Hippocampal formation (tissue), 2 donors: ENCODE measurements at places on chromosomes 1 and 21.

DNA sequence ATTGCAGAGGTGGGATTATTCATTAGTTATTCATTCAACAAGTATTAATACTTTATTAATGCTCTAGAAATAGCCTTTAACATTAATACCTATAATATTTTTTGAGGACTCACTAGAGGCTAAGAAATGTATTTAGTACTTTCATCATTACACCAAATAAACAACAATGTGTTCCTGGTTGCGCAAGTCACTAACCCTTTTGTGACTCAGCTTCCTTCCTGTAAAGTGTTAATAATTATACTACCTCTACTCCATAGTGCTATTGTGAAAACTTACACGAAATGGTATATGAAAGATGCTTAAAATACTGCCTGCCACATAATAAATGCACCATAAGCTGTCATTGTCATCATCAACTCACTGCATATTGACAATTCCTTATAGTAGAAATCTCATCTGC lies 431.0 kb downstream of the DPYD start:
- DNase-seq: no peak

DNA sequence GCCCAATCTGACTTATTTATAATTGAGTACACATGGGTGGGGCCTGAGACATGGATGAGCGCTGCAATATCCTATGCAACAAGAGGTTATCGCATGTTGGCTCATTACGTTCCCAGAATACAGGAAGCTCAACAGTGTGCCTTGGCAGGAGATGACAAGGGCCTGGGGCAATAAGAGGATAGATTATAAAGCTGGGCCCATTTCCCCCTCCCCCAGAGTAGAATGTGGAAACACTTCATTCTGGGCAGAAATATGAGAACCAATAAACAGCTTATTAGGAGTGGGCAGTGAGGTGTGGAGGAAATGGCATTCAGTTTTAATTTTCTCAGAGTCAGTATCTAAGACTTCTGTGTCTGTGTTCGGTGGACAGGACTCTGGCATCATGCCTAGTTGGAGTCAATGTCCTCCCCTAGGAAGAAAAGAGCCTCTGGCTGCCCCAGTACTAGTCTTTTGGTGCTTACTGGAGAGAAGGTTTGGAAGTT lies 92.8 kb downstream of the PIK3R3 start:
- DNase-seq: no peak

DNA sequence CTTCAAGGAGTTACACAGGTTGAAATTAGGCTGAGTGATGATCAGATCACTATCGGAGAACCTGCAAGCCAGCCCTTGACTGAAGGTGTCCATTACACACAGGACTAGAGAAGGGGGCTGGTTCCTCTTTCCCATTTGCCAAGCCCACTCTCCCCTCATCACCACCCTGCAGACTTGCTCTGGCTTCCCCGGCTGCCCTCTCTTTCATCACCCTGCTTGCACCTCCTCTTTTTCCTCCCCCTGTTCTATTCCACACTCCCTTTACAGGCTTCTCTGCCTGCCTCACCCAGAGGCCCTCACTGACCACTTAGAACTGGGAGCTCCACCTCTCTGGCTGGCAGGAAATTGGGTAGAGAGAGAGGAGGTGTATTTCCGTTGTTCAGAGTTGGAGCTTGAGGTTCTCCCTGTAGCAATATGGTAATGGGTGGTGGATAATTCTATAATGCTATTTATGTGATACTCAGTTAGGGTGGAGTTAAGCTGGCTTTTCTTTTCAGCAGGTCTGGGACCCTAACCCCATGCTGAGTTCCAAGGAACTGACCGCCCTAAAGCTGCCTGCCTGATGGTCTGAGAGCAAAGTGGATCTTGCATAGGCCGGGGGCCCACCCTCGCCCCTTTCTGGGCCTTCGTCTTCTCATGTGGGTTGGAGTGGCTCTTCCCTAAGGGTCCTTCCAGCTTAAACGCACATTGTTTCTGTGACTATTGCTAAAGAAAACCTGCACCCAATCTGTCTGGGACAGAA lies 111.8 kb upstream of the ADAR start:
- DNase-seq: no peak

DNA sequence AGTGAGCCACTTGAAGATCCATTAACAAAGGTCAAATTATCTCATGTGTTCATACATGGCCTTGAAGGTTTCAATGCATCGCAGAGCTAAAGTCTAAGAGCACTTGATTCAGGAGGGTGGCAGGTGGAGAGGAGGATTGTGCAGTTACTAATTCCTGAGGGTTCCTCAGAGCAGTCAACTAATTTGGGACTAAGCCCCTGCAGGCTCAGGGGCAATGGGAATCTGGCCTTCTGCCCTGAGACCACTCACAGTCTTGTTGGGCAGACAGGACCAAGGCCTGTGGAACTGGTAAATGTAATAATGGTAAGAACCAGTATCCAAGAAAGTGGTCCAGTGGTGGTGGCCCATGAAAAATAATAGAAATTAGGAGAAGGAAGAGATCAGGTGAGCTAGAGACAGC lies 127.4 kb upstream of the HMGB4 start:
- DNase-seq: no peak

- DNase-seq: no peak
Observed at GRCh38 chr1:204419064-204419403, 7.4 kb upstream of the PPP1R15B start.

DNA sequence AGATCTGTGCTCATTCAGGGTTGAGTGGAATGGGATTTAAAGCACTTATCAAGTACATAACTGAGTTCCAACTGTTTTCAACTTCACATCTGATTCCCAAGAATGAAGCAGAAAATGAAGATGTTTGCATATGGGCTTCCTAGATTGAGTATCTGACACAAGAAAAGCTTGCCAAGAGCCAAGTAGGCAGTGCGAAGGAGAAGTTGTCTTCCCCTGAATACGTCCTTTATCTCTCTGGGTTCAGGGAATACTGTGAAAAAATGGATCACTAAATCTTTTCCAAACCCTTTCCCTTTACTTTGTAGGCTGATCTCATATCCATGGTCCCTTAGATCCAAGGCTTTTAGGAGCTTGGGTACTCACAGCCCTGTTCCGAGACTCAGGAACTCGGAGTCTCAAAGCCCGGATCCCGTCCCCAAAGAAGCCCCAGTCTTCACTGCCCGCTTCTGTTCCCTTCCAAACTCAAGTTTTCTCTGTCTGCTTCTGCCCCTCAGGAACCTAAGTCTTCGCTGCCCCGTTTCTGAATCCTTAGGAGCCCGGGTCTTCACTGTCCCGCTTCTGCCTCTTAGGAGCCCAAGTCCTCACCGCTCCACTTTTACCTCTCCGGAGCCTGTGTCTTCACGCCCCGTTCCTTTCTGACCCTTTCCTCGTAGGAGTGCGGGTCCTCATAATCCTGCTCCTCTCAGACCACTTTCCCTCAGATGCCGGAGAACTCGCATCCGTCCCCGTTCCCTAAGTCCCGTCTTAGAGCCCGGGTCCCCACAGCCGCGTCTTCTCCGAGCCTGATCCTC lies 616 bp downstream of the TAF12 start:
- no peak for DNase-seq

DNA sequence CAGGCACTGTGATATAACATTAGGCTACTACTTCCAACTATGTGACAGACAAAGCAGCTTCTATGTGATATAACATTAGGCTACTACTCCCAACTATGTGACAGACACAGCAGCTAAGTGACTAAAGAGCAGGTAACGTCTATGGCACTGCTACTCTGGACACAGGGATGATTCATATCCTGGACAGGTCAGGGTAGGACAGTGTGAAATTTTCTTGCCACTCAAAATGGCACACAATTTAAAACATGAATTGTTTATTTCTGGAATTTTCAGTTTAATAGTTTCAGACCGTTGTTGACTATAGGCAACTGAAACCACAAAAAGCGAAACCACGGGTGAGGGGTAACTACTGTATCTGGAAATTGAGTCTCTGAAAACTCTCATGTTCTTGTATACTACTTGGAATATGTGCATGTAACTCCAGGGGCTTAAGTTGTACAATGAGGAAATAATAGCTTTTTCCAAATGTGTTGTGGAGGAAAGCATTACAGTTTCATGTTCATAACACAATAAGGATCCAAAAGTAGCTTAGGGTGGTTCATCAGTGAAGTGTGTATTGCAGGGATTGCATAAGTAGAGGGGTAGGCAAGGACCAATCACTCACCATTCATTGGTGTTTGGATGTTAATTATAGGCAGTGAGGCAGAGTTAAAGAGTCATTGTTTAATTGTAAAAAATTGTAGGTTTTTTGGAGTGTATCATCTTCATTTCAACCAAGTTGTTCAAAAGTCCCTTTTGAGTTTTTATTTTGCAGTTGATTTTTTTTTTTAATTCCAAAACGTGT lies 5.3 kb downstream of the DTL start:
- no peak for DNase-seq

GRCh38 chr1:28278763-28279162 lies 19.4 kb downstream of the SESN2 start:
- DNase-seq: no peak

GRCh38 chr1:16724718-16725438 lies 15.4 kb upstream of the RNU1-4 start:
- no peak for DNase-seq
